ENCODE measurements at places on chromosomes 11 and 22.
A peak's percentile ranks its signal among the peaks of the same experiment; 100 is the strongest.

DNA sequence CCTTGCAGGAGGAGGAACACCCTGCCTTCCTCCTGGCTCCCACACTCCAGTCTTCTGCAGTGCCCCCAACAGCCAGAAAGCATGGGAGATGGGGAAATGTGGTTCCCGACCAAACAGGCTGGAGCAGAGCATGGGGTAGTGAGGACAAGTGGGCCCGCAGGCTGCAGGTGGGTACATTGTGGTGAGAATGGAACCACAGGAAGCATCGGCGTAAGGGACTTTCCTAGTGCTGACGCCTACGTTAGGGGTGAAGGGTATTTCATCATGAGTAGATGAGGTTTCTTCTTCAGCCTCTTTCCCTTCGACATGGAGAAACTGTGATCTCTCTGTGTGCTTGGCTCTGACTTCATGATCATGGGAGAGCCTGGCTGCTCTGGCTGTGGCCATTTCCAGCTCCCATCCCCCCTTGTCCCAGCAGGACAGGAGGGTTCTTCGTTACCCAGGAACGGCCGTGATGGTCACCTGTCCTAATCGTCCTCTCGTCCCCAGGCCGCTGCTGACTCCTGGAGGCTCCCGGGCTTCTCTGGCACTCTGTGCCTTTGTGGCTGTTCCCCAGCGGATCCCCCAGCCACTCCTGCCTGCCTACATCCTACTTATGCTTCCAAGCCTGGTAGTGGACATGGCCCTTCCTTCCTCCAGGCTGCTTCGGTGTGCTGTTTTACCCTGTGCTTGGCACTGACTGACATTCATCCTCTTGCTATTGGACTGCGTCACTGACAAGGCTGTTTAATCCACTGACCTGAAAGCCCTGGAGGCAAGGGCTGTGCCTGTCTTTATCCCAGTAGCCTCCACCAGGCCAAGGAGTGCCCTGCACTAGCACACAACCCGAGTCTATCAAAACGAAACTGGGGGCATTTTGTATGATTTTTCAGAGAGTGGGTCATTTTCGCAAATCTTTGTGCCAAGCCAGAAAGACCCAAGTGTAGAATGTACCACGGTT, 65.2 kb upstream of the CECR2 start:
- peak; percentile 26 for DNase-seq

GRCh38 chr22:50717709-50718351, 20.2 kb upstream of the ACR start:
- no peak for DNase-seq

DNA sequence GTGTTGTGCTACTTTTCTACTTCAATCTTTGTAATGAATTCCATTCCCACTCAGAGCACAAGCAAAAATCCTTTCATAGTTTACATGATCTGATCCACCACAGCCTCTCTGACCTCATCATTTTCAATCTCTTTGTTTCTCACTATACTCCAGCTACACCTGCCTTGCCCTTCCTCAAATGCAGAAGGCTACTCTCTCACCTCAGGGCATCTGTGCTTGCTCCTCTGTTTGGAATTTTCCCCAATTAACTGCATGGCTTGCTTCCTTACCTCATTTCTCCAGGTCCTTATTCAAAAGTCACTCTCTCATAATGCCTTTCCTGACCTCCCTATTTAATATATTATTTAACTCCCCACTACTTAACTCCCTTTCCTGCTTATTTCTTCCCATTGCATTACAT, 100.6 kb upstream of the OLFML1 start:
- DNase-seq: no peak

GRCh38 chr11:12840871-12841660, 166.8 kb downstream of the TEAD1 start:
- no peak for DNase-seq

GRCh38 chr22:26816726-26817125, 159.3 kb downstream of the MIAT start:
- no peak for DNase-seq

DNA sequence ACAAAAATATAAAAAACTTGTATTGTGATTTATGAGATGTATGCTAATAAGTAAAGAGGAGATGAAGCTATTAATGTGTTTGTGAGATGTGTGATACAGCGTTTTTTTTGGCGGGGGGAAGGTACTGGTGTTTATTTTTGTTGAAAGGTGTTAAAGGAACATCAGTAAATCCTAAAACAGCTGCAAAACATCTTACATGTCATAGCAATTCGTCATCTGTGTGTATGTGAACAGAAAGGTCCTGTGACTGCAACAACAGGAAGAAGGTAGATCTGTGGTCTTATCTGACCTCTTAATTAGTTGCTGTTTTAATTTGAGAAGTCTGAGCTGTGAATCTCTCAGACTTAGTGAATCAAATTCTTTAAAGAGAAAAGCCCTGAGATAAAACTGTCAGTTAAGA, 1041.1 kb downstream of the JRKL start:
- DNase-seq: no peak
